ENCODE measurements at places on chromosomes 6 and 20.

- no peak for DNase-seq
Measured at GRCh38 chr6:125940247-125941041, 16.1 kb upstream of the HINT3 start.

DNA sequence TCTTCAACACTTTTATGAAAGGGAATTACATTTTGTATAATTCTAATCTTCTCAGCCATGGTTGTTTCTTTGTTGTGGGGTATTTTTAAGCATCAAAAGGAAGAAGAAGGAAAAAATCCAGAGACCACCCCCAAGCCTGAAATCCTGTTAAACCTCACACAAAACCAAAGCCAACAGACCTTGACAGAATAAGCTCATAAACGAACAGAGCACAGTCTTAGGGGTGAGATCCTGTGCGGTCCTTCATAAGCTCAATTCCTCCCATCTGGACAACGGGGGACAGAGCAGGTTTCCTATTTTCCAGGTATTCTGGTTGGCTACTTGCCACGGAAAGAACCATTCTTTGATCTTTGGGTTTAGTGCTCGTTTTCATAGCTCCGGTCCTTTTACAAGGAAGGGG lies 151.3 kb upstream of the SULF2 start:
- DNase-seq, result no peak

DNA sequence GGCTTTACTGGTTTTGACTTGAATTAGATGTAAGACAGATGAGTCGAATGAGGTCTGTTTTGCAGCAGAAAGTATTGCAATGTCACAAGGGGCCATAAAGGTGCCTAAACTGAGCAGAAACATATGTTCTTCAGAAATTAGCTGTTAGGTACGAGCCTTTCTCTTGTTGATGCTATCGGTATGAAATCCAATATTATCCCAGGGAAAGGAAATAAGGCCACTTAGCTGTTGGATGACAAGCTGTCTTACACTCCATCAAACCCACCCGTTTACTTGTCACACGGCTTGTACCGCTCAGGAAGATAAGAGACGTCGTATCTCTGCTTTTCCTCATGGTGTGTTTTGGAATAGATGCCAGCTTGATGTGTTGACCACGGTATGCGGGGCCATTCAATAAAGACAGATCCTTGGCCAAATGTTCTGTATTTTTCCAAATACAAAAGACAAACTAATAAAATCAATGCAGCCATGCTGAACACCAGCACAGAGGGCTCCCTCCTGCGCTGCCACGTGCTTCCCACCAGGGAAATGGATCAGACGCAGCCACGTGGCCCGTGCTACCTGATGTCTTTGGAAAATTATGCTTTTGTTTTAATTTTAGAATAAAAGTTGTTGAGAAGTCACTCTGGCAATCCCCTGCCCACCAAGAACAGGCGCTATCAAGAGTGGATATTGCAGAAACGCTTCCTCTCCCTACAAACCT lies 255.9 kb upstream of the SULF2 start:
- no peak for DNase-seq

DNA sequence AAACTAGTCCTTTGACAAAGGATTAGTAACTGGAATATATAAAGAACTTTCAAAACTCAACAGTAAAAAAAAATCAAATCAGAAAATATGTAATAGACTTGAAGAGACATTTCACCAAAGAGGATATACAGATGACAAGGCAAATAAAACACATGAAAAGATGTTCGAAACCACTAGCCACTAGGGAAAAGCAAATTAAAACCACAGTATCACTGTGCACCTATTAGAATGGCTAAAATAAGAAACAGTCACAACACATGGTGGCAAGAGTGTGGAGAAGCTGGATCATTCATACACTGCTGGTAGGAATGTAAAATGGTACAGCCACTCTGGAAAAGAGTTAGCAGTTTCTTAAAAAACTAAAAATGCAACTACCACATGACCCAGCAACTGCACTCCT lies 14.9 kb downstream of the ZBTB2 start:
- DNase-seq, result no peak
